ENCODE measurements at places on chromosomes 12 and 14. TPM values are rescaled to one million over a fixed set of nuclear protein-coding genes. Genes with fewer than 3 reads are reported as not detected.

The GYS2 gene
- 0.31 TPM for total RNA-seq

- DNase-seq = no peak
These were observed 107.0 kb downstream of the ETV6 start for GRCh38 chr12:11756523-11756922.

The TNS2 gene
- total RNA-seq = 3.0 TPM

DNA sequence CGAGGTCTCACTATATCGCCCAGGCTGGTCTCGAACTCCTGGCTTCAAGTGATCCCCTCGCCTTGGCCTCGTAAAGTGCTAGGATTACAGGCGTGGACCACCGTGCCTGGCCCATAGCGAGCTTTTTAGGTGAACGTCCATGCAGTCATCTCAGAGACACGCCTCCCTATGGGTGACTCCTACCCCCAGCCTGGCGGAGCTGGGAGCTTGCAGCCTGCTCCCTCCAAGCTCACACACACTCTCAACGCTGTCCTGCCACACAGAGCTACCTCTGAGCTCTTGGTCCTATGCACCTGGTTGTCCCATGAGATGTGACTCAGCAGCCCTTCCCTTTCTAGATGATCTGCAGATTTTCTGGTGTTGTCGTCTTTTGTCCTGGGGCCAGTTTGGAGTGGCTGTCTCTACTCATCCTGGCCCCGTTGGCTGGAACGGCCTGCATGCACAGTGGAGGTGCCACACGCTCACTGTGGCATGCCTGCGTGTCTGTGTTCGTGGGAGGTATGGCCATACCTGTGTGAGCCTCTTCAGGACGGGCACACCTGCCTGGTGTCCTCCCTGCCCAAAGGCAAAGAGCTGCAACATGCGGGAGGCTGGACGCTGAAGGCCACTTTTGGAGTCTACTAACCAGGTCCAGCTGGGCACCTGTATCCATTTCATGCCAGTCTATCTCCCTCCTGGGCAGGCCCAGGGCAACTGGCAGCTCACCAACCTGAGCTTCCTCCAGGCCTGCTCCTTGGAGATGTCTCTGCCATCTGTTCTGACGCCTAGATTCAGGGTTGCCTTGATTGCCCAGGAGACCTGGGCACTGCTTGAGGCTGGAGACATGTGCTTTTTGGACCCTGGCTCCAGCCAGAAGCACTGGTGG, 18.1 kb downstream of the CABP1 start:
- DNase-seq = no peak

Measured in naive thymus-derived CD8-positive, alpha-beta T cell (primary cell).